ENCODE measurements at places on chromosomes 7 and 10.
A peak's percentile ranks its signal among the peaks of the same experiment; 100 is the strongest.

GRCh38 chr10:97889461-97890265 lies 40.0 kb downstream of the GOLGA7B start:
- peak; percentile 39 for DNase-seq

DNA sequence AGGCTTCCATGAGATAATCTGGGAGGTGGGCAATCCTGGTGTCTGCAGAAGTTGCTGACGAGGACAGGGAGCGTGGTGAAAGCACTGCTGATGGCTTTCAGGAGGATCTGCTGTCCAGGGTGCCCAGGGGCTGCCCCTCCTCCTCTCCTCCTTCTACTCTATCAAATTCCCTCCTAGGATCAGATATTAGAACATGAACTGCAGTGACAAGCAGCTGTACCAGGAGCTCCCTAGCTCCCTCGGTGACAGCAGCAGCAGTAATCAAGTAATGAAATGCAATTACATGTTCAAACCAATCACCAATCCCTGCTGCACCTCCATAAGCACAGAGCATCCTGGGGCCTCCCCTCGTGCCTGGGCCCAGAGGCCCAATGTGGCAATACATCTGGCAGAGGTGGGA lies 46.9 kb downstream of the GRID1 start:
- DNase-seq, result no peak

DNA sequence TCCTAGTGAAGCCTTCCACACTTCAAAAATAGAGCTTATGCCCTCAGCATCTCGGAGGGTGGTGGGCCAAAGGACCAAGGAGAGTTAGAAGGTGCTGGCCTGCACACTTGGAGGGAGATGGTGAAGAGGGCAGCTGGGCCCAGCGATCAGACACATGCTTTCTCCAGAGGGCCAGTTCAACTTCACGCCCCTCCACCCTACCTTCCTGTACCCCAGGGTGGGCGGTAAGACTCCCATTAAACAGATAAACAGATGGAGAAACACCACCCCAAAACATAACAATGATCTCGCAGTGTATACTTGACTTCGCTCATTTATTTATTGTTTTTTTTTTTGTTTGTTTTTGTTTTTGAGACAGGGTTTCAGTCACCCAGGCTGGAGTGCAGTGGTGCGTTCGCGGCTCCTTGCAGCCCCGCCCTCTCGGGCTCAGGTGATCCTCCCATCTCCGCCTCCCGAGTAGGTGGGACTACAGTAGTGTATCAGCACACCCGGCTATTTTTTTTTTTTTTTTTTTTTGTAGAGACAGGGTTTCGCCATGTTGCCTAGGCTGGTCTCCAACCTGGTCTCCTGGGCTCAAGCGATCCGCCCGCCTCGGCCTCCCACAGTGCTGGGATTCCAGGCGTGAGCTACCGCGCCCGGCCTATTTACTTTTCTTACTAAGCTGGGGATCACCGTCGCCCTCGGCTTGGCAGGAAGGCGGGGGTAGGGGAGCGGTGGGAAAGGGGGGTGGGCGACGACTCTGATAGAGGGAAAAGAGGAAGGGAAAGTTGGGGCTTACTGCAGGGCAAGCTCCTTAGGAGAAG lies 1.8 kb downstream of the C10orf95 start:
- no peak for DNase-seq

- DNase-seq, result no peak
Observed at GRCh38 chr7:25256333-25256819, 28.1 kb upstream of the NPVF start.

DNA sequence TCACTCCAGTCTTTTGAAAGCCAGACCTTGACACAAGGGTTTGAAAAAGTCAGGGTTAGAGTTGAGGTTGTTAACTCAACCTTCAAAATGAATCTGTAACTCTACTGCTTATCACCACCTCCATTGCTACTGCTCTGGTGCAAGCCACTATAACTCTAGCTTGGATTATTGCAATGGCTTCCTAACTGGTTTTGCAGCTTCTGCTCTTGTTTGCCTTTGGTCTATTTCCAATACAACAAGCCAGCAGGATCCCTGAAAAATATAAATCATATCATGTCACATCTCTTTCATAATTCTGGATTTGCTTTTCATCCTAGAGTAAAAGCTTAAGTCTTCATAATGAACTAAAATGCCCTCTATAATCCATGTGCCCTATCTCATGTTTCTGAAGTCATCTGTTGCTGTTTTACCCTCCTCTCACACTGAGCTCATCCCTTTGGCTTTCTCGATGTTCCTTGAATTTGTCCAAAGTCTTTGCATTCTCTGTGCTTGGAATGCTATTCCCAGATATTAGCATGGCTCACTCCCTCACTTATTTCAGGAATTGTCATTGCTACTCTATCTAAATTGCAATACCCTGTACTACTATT lies 10.9 kb downstream of the TAS2R60 start:
- DNase-seq, result no peak

- no peak for DNase-seq
Observed at GRCh38 chr10:70557876-70558275, 44.7 kb downstream of the PRF1 start.

GRCh38 chr10:79387974-79388850 lies 40.9 kb downstream of the PPIF start:
- DNase-seq, result no peak

GRCh38 chr7:29019896-29020295 lies 61.8 kb upstream of the TRIL start:
- no peak for DNase-seq

GRCh38 chr10:33334153-33334804 lies at the start of gene NRP1:
TSS of gene NRP1 (minus strand) at chr10:33334667. CDS start at chr10:33334382, 285 bp downstream.
- no peak for DNase-seq

GRCh38 chr7:108418946-108419345 lies 37.3 kb downstream of the NRCAM start:
- no peak for DNase-seq

DNA sequence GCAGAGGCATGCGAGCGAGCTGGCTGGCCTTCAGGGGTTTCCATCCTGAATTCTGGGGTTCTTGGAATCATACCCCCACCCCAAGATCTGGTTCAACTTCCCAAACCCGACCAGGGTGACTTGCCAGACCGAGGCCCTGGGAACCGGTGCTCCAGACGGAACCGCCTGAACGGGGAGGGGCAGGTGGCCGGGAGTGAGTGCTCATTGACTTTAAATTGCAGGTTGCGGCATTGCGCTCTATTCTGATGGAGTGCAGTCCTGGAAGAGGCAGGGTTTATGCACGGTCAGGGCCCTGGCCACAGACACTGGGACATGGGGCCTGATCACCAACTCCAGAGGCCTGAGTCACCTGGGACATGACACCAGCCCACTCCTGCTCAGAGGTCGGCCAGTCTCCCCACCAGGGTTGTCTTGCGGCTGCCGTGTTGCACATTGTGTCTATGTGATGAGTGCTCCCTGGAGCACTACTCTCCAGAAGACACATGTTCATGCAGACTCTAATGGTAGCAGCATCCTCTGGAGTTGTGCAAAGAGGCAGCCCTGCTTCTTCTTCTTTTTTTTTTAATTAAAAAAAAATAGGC lies 5.8 kb upstream of the DDIT4 start:
- no peak for DNase-seq

- no peak for DNase-seq
Observed at GRCh38 chr7:139596626-139597025, 73.1 kb downstream of the CLEC2L start.

DNA sequence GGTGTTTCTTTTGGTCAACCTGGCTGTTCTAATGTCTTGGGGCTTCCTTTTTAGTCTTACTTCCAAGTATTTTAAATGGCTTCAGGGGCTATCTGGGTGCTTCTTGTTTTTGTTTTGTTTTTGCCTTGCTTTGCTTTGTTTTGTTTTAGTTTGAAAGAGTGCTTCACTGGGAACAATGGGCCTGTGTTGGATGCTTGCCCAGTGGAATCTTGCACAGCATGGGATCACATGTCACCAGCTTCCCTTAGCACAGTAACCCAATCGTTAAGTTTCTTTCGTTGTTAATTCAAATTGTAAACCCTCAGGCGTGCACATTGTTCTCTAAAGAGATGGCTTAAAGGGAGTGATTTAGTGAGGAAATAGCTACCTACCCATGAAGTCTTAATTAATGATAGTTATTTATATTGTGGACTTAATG lies 8.9 kb downstream of the COL17A1 start:
- DNase-seq, result no peak

DNA sequence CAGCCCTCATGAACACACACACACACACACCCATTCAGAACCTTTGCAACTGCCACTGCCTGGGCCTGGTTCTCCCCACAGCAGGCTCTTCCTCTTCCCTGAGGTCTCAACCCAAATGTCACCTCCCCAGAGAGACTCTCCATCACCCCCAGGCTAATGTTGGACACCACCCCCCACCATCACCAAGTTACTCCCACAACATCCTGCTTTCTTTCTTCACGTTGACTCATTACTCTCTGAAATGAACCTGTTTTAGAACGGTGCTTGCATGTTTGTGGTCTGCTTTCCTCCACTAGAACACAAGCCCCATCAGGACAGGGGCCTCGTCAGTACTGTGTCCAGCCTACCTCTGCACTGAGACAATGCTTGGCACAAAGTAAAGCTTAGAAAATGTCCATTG lies 16.0 kb downstream of the AFAP1L2 start:
- DNase-seq, result no peak

DNA sequence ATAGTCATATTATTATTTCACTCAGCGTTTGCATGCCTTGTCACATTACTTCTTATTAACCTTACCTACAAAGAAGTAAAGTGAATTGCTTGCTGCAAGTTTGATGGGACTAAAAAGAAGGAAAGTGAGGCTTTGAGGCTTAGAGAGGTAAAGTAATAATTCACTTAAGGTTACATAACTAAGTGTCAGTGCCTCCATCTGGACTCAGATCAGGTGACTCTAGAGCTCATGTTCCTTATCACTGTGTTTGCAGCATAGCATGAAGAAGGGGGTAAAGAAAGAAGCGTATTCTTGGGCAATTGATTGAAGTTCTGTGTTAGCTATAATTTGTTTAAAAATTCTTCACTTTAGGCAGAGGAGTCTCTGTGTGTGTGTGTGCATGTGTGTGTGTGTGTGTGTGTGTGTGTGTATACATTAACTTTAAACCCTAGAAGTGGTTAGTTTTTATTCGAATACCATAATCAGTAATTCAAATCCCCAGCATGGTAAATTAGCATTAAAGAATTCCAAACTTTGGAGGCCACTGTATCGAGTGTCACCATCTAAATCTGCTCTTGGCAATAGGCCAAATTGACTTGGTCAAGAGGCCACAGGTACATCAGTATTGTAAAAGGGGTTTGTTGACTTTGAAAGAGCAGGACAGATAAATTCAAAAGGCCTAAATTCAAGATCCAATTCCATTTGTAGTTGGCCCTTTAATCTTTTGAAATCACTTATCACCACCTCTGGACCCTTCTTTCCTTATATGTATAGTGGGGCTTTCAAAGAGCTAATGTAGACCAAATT lies 2.2 kb upstream of the PON3 start:
- no peak for DNase-seq

GRCh38 chr10:14478604-14479003 lies 147.9 kb upstream of the FRMD4A start:
- DNase-seq, result peak; percentile 78
